Activated T-cell treated with anti-CD3 and anti-CD28 coated beads, Interleukin-2, amount 50 U/mL, for 72 hours (primary cell): ENCODE measurements at places on chromosomes 5 and 9.

DNA sequence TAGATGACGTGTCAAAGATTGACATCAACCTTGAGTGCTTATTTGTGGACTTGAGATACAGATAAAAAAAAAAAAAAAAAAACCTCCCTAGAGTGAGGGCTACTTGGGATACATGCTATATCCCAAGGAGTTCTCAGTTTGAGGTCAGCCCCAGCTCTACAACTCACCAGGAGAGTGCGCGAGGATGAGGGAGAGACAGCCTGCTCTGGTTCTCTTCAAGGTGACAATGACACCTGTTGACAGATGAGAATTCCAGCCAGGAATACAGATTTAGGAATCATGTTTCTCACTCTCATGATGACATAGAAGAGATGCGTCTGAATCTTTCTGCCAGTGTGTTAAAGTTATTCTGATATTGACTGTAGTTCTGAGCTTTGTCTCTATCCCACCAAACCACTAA lies 24.9 kb upstream of the ARHGAP26 start:
- no peak for DNase-seq

- DNase-seq, result no peak
Measured at GRCh38 chr5:137498301-137498735, 808 bp downstream of the SPOCK1 start.

DNA sequence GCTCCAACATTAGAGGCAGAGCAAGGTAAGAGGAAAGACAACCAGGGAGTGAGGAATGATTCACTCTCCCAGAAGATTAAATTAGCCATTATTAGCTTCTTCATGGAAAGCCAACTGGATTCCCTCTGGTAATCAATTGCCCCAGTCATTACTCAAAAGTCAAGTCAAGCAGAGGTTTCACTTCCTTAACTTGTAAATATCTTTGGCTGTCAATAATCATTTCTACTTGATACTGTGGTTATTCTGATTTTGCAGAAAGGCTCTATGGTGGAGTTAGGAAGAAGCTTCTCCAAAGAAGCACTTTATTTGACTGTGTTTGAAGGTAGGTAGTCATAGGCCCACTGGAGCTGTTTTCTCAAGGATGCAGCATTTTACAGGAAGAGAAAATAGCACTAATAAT lies 78.0 kb downstream of the JAKMIP2 start:
- DNase-seq, result no peak

DNA sequence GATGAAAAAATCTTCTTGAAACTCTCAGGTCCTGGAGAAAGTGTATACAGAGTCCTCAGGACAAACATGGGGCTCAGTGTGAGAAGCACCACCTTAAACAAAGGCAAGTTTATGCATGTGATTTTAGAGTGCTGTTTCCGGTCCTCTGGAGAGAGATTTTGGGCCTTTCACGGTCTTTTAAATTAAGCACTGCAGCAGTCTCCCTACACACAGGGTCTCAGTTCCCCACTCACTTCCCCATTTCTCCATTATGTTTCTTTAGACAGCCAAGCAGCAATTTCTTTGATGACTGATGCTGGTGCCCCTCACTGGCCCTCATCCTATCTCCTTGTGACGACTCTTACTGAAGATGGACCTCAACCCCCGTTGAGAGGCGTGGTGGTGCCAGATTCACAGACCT lies 220.2 kb upstream of the CLINT1 start:
- no peak for DNase-seq

- no peak for DNase-seq
Measured at GRCh38 chr5:87136733-87137132, 130.9 kb upstream of the RASA1 start.

GRCh38 chr5:180868960-180869359 lies 7.9 kb upstream of the ZFP62 start:
- peak; percentile 76 for DNase-seq

GRCh38 chr9:133221177-133221809 lies 12.2 kb upstream of the OBP2B start:
- no peak for DNase-seq

GRCh38 chr5:65855766-65856315 lies 70.5 kb upstream of the ERBIN start:
- no peak for DNase-seq

DNA sequence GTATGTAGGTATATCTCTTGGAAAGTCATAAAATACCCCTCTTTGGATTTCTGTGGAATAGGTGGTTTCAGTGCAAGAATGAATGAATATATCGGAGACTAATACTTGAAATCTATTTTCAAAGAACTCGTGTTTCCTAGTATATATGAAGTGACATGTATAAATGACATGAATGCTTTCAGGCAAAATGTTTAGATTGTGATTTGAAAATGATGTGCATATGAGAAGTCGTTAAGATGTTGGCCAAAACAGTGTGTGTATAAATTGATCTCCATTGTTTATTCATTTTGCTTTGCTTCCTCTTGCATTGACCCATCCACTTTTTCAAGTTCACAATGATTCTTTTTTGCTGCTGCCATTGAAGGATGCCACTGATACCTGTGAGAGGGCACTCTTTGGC lies 8.3 kb downstream of the TRIO start:
- DNase-seq, result no peak

DNA sequence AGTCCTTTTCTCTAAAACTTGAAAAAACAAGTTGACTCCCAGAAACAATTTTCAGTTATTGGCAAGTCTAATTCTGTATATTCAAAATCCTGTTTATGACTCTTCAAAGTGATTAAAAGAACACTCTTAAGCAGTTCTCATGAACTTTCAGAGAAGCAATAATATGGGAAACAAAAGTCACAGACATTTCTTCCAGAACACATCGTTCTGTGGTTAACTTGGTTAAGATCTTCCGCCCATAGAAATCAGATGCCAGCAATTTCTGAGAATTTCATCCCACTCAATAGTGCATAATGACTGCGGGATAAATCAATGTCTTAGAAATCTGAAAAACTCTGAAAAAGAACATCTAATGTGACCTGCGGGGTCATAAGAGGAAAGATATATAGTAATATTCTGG lies 300.5 kb downstream of the COX7C start:
- DNase-seq, result no peak

DNA sequence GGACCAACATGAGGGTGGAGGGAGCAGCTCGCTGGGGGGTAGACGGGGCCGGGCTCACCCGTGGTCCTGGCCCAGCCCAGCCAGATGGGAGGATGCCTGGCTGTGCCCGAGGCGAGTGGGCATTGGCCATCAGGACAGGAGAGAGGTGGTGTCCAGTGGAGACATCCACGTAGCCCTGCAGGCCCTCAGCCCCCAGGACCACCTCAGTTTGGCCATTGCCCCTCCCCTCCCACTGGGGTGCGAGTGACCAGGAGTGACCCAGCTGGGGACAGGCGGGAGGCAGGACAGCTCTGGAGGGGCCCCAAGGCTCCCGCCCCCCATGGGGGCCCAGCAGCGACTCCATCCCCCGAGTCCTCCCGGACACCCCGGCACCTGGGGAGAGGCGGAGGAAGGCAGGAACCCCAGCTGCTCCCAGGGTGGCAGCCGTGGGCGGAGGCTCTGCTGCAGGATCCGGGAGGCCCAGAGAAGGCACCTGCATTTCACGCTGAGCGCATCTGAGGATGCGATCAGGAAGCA lies 8.3 kb downstream of the NOXA1 start:
- DNase-seq, result no peak

GRCh38 chr5:138560971-138561370 lies 14.2 kb downstream of the HSPA9 start:
- no peak for DNase-seq

- no peak for DNase-seq
Measured at GRCh38 chr9:137217276-137218211, 4.5 kb downstream of the RNF208 start.

DNA sequence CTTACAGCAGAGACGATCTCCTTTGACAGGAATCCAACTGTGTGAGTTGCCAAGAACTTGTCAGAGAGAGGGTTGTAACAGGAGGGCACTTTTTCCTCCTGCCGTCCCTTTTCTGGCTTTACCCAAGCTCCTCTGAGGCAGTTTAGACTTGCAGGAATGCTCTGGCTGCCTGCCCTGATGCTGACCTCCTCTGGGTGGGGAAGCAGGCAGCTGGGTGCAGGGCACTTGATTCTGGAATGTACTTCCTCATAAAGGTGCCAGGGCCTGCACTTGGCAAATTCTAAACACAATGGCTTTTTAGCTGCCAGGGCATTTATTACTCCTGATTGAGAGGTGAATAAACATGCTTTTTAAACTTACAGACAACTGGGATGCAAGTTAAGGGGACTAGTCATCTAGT lies 190.4 kb downstream of the EPB41L4A start:
- DNase-seq, result no peak

- DNase-seq, result no peak
Measured at GRCh38 chr5:59246145-59246869, 647.2 kb downstream of the PDE4D start.

GRCh38 chr5:7714119-7714518 lies 136.8 kb downstream of the CFAP90 start:
- DNase-seq, result no peak

GRCh38 chr9:73243078-73243477 lies 91.4 kb downstream of the ANXA1 start:
- DNase-seq, result no peak

DNA sequence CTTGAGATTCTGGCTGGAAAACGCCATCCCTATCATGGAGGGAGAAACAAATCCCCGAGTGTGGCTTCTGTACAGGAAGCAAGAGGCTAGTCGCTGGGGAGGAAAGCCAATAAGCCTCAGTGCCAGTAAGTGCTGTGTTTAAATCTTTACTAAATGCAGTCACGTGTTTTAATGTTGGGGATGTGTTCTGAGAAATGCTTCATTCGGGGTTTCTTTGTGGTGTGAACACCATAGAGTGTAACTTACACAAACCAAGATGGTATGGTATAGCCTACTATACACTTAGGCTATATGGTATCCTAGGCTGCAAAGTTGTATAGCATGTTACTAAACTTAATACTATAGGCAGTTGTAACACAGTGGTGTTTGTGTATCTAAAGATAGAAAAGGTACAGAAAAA lies 94.7 kb downstream of the GCNT1 start:
- no peak for DNase-seq

GRCh38 chr9:92044936-92045335 lies 70.3 kb downstream of the SPTLC1 start:
- no peak for DNase-seq

- DNase-seq, result peak; percentile 84
Measured at GRCh38 chr9:136544964-136545691, 720 bp downstream of the NOTCH1 start.

- DNase-seq, result no peak
Measured at GRCh38 chr5:35095366-35095765, 47.6 kb upstream of the AGXT2 start.

DNA sequence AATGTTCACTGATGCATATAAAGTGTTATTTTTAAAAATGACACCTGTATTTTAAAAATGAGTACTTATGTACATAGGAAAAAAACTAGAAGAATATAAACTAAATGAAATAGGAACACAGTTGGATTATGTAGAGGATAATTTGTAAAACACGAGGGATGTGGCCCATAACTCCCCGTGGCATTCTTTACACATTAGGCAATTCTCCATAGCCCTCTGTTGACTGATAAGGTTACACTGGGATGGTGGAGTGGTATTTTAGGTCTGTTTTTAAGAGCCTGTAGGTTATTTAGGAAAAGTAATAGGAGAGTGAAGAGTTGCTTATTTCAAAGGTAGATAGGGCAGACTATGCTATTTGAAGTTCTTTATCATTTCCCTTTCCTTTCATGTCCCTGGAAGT lies 1.8 kb downstream of the CAVIN4 start:
- no peak for DNase-seq

DNA sequence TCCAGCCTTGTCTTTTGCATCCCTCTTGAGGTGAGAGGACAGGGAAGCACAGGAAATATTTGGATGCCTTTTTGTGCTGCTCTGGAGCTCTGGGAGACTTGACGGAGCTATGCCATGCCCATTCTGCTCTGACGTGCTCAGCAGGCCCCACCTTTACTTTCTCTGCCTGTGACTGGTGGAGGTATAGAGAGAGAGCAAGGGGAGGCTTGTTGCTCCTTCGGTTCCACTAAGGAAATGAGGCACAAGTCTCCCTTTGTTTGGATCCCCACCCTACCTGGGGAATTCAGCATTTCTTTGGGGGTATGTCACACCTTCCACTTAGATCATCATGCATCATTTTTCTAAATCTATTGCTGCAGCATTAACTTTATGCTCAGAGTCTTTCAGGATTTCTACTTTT lies 121.8 kb upstream of the CNTLN start:
- DNase-seq, result no peak

- no peak for DNase-seq
Measured at GRCh38 chr9:133848471-133849109, 110.4 kb upstream of the SARDH start.

DNA sequence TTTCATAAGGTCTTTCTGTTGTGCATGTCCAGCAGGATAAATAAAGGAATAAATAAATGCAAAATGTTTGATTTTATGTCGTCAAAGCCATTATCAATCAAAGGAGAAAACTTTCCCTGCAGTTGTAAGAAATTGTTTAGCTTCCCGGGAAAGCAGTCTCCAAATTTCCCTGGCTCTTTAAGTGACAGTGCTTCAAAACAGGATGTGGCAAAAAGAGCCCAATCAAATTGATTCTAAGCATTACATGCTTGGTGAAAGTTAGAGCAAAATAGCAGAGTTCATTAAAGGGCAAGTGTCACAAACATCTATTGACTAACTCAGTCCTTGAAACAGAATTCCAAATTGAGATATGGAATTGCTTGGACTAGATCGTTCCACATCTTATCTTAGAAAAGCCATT lies 704.1 kb downstream of the PRELID2 start:
- no peak for DNase-seq

DNA sequence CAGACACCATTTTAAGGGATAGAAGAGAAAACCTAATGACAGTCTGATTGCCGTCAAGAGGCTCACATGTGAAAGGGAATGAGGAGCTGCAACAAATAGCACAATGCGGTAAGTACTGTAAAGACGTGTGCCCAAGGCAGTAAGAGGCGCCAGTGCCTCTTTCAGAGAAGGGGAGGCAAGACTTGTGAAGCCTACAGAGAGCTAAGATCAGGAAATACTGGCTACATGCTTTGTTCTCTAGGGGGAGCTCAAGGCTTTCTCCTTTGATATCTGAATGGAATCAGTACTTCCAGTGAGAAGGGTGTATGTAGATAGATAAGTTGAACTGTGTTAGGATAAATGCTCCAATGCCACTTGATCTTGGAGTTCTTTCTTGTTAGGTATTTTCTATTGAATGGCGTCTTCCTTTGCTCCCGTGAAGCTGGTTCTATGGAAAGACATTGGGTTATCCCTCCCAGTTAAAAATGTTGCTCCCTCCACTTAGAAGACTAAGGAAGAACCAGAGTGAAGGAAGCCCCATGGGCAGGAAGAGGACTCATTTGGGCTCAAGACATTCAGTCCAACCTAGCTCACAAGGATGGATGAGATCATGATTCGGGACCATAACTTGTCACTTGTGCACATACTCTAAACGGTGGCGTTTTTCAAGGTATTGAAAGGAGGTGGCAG lies 23.5 kb upstream of the ALDOB start:
- peak; percentile 8 for DNase-seq

DNA sequence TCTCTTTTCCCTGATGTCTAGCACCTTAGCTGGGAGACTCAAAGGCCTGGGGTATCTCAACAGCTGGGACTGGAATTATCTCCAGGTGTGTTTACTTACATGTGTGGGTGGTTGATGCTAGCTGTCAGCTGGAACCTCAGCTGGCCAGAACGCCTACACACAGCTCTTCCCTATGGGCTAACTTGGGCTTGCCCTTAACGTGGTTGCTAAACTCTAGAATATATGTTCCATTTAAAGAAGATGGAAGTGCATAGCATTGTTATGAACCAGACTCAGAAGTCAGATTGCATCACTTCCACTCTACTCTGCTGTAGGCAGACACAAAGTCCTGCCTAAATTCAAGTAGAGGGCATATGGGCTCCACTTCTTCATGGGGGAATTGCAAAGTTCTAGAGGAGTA lies 29.3 kb downstream of the SGCD start:
- DNase-seq, result no peak

- DNase-seq, result peak; percentile 28
Measured at GRCh38 chr5:6583049-6583880, 49.6 kb downstream of the NSUN2 start.

GRCh38 chr5:175246242-175246888 lies 197.6 kb downstream of the DRD1 start:
- DNase-seq, result peak; percentile 26
